Right lobe of liver (tissue), 6 donors: ENCODE measurements at places on chromosomes 6 and 20. TPM values are rescaled to one million over a fixed set of nuclear protein-coding genes. Genes with fewer than 3 reads are reported as not detected.

NTSR1 gene
- not detected for total RNA-seq

BLOC1S5 gene
- 10.7 TPM for total RNA-seq

WDR46 gene
- 17.9 TPM for total RNA-seq

MICB gene
- total RNA-seq: 2.0 TPM

CYB5R4 gene
- 5.0 TPM for total RNA-seq

ZNF311 gene
- total RNA-seq: 0.62 TPM

TMEM244 gene
- total RNA-seq: not detected

FAM83C gene
- not detected for total RNA-seq

MAPK14 gene
- 37.9 TPM for total RNA-seq

CCM2L gene
- 0.86 TPM for total RNA-seq

BNIP5 gene
- total RNA-seq: not detected

EPHA7 gene
- not detected for total RNA-seq

DLK2 gene
- total RNA-seq: not detected

SLC25A27 gene
- total RNA-seq: 13.7 TPM

IL17A gene
- not detected for total RNA-seq

PI3 gene
- total RNA-seq: not detected

PSORS1C2 gene
- total RNA-seq: not detected

DSP gene
- 66.1 TPM for total RNA-seq

HUS1B gene
- 0.29 TPM for total RNA-seq

HNF4A gene
- 186 TPM for total RNA-seq

ASIP gene
- total RNA-seq: not detected

RRP36 gene
- total RNA-seq: 23.8 TPM

GLP1R gene
- not detected for total RNA-seq

C6orf132 gene
- total RNA-seq: 0.55 TPM

TMEM14B gene
- 42.8 TPM for total RNA-seq

WFDC9 gene
- not detected for total RNA-seq

ARMH2 gene
- total RNA-seq: not detected

PAX1 gene
- not detected for total RNA-seq

CST5 gene
- total RNA-seq: not detected

KLC4 gene
- 62.2 TPM for total RNA-seq
